MV-4-11 (cell line): ENCODE measurements at places on chromosomes 1 and 21.

- DNase-seq = no peak
These were observed 12.9 kb upstream of the SLAMF7 start for GRCh38 chr1:160726114-160726497.

DNA sequence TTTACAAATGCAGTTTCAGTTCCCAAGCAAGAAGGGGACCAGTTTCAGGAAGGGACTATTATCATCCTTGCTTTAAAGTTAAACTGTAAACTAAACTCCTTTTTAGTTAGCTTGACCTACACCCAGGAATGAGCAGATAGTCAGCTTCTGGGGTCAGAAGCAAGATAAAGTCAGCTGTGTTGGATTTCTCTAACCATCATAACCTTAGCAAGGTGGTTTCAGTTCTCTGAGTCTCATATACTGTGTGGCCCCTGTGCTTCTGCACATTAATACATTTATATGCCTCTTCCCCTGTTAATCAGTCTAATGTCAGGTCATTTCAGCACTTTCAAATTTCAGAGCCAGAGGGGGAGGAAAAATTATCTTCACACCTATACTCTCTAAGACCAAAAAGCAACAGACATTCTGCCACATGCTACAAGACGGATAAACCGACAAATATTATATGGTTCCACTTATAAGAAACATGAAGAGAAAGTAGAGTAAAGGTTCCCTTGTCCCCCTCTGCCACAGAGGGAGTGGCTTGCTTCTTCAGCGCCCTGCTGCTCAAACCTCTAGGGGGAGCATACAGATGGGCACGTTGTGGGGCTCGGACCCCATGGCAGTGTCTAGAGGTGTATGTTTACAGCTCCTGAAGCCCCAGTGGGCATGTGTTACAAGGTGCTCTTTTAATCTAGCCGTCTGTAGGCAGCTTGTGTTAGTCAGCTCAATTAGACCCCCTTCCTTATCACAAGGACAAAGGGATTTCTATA, 89.1 kb downstream of the SMYD3 start:
- no peak for DNase-seq

DNA sequence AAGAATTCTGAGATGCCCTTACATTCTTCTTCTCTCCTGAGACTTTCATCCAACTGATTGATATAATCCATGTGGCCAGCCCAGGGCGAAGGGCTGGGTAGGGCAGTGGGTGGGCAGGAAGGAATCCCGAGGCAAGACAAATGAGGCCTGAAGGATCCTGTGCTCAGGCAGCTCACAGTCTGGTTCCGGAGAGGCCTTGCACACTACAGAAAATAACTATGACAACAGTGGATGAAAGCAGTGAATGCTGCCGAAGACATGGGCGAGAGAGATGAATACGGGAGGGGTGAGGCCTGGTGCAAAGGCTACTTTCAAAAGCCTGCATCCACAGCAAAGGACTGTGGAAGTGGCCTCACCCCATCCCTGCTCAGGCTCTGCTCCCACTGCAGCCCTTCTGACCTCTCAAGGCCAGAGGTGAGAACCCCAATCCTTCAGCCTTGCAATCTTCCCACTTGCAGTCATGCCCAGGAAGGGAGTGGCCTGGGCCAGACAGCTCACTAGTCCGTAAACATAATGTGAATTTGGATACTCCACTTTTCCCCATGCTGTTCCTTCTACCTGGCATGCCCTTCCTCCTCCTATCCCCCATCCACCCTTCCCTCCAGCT, 183.7 kb upstream of the EDN2 start:
- no peak for DNase-seq

- DNase-seq = no peak
These were observed 1.6 kb downstream of the STPG1 start for GRCh38 chr1:24411963-24412362.

DNA sequence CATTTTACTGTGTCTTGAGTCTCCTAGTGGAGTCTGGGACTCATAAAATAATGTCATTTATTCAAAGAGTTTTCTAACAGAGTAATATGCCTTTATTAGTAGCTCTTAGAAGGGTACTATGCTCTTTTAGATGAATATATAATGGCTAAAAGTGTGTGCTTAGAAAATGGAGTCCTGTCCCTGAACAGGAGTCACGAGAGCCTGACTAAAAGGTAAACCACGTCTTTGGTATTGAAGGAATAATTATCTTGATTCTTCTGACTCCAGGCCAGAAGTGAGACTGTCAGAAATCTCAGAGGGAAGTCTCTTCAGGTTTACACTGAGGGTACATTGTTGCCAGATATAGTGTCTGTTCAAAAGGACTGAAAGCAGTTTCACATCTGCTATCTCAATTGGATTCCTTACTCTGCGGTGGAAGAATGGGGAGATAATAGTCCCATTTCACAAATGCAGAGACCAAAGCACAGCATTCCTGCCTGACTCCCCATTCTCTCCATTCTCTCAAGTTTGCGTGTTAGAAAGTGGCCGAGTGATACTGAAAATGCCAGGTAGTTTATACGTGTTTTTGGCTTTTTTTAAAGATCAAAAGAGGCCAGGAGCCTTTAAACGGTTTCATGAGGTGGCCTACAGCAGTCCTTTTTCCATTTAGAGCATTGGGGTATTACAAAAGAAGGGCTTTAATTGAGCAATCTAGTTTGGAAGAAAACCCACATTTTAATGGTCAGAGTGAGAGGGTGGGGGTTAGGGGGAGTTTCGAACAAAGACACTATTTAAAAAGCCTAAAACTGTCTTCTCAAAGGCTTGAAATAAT, 176.6 kb downstream of the VPS13D start:
- peak; percentile 65 for DNase-seq

GRCh38 chr1:23424293-23425192, at the start of gene TCEA3:
TSS of gene TCEA3 (minus strand) at chr1:23424748. CDS start at chr1:23424633, 115 bp downstream.
- no peak for DNase-seq

DNA sequence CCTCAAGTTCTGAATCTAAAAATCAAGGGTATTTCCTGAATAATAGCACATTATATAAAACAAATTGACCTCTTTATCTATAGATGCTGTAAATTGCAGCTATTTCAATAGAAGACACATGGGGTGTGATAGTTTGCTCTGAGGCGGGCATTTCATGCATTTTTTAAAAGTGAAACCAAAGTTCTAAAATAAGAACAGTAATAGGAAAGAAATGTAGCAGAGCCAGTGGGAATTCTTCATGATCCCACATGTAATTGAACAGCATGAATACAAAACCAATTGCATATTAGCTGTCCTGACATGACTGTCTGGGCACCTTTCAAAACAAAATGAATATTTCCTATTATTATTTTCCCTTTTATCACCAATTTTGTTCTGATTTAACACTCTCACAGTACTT, 85.0 kb downstream of the RGS21 start:
- DNase-seq = no peak

DNA sequence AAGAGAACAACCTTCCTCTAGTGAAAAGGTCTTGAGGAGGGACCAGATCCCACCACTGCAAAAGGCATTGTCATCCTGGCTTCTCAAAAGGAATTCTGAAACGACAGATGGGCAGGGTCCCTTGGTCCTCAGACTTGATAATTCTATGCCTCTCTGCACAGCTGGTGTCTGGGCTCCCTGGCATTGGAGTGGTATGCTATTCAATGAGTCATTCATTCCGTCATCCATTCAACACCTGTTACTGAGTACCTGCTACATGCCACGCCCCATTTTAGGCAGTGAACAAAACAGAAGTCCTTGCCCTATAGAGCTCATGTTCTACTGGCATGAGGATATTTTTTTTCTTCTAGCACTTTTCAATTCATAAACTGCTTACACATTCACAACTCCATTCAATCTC, 45.8 kb upstream of the HMGB4 start:
- no peak for DNase-seq

DNA sequence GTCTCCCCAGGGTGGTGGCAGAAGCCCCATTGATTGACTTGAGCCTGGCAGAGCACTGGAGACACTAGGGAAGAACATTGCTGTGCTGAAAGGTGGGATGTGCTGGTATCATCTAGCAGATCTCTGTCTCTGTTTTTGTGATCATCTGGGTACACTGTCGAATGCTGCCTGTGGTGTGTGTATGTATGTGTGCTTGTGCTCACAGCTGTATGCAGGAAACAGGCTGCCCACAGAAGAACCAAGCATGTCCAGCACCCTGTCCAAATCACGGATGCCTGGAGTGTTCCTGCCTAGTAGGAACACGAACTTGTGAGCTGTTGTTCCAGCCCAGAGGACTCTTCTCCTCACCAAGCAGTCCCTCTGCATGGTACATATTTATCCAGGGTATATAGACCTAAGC, 1.5 kb downstream of the BRINP2 start:
- DNase-seq = no peak

GRCh38 chr1:203656796-203657747, 30.4 kb downstream of the ATP2B4 start:
- DNase-seq = peak; percentile 30

DNA sequence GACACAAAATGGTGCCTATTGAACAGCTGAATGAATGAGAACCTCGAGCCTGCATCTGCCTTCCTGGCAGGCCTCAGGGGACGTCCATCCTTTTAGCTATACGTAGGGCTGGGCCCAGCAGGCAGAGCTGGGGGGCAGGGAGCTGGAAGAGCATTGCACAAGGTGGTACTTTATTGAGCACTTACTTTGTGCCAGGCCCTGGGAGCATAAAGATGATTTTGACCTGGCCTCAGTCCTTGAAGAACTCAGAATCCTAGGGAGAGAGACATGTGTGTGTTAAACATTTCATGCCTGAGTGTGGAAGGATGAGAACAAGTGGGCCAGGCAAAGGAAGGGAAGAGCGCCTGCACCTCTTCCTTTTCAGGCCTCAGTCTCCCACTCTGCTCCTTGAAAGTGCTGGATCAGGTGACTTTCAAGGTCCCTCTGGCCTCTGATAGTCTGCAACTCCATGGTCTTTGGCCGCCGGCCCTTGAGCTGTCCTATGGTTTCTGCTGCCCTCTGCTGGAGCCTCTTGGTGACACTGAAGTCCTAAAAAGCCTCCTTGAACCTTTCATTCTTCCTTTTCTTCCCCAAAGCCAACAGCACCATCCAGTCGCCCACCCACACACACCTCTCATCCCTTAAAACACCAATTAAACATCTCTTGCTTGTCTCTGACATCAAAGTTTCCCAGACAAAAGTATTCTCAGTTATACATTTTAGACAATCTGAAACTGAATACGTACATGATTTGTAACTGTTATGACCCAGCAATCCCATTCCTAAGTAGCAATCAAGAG, 3.5 kb upstream of the PEAR1 start:
- peak; percentile 58 for DNase-seq

DNA sequence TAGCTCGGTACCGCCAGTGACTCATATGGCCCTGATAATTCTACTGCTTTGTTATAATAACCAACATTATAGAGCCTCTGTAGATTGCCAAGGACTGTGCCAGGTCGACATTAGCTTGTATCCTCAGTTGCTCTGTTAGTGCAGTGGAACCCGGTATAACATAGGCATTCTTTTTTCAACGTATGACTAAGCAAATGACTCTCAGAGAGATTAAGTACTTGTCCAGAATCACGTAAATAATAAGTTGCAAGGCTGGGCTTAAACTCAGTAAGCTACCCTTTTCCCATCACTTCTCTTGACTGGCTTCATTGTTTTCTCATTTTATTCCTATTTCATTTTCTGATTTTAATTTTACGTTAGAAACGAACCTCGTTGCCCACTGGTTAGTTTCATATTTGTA, 85.1 kb downstream of the UBE4B start:
- no peak for DNase-seq

GRCh38 chr1:203559523-203559922, 65.6 kb downstream of the OPTC start:
- DNase-seq = no peak

DNA sequence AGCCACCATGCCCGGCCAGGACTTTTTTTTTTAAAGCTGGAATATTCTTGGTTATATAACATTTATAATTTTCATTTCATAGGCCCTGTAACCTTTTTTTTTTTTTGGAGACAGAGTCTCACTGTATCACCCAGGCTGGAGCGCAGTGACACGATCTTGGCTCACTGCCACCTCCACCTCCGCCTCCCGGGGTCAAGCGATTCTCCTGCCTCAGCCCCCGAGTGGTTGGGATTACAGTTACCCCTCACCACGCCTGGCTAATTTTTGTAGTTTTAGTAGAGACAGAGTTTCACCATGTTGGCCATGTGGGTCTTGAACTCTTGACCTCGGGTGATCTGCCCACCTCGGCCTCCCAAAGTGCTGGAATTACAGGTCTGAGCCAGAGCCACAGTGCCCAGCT, 12.6 kb downstream of the ZYG11B start:
- no peak for DNase-seq
